Amniotic epithelial cell (primary cell): ENCODE measurements at places on chromosomes 1 and 21.

DNA sequence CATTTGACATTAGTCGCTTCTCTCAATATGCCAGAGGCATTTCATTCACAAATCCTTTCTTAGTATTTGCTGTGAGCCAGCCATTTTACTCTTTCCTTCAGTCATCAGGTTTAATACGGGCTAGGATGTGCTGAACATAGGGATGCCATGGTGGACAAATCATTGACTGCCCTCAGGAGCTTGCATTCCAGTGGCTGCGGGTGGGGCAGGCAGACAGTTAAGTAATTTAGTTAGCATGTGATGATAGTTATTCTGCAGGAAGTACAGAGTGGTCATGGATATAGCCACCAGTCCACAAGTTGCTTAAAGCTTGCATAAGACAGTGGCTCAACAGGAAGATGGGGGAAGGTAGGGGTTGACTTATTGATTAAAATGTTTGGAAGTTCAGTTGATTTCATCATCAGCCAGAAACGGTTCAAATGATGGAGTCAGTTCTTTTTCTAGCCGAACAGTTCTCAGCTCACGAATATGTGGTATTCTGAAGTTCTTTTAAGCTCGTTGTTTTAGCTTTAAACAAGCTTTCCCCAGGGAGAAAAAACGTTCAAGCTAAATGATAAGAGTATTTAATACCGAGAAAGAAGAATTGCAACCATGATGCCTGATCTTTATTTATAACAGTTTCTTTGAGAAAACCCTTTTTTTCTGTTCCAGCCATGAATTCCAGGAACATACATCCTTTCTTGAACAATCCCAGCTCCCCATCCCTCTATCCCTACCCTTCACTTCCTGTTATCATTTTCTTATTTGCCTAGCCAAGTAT, 1.4 kb downstream of the SLC22A15 start:
- DNase-seq, result peak; percentile 84

DNA sequence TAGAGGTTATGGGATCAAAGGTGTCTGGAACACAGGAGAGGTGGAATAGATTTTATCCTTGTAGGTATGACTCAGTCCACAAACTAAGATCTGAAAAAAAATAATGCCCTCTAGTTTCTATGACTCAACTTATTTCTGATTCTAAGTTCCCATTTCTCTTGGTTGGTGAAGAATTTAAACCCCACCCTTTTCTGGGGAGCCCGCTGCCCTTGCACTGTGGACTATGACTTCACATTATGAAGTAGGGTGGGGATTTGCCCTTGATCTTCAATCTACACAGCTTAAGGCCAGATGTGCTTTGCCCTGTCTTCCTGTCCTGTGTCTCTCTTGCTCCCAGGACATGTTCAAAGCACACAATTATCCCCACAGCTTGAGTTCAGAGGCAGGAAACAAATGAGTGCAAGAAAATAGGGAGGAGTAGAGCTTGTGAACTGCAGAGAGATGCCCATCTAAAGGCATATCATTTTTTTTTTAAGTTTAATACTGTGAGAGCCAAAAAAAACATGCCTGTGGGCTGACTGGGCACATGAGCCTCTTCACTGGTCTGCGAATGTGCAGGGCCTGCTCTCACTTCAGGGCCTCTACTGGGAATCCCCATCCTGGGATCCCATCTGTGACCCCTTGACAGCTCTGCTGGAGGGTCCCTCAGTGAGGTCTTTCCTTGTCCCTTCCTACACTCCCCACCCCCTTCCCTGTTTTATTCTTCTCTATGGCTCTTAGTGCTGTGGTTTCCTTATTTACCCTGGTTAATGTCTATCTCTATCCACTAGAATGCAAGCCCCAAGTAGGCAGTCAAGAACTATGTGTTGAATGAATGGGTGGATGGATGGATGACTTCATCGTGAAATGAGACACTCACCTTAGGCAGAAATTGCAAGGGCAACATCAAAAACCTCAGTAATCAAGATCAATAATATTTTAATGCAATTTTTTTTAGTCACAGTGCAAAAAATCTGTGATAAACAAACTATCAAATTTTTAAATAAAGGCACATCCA, 61.5 kb downstream of the CD58 start:
- peak; percentile 64 for DNase-seq

- peak; percentile 73 for DNase-seq
Observed at GRCh38 chr1:187491082-187491720, 662.5 kb downstream of the PLA2G4A start.

GRCh38 chr1:151847867-151848596, 5.5 kb downstream of the THEM5 start:
- DNase-seq, result no peak

DNA sequence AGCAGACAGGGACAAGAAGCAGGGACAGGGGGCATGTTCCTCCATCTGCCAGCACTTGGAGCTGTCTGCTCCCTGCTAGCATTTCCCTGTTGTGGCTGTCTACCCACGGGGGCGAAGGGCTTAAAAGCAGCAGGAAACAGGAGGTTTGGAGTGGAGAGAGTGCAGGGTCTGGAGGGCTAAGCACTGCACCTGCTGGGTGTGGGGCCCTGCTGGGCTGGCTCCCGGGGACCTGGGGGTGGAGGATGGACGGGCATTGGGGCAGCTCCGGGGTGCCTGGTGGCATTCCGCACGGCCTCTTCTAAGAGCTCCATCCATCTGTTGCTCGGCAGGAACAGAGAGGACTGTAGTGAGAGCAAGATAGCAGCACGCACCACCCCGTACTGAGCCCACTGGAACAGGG, 21.2 kb downstream of the LRRC71 start:
- DNase-seq, result no peak

GRCh38 chr1:221795380-221795779, 53.5 kb upstream of the DUSP10 start:
- DNase-seq, result no peak

- DNase-seq, result no peak
Observed at GRCh38 chr1:71657891-71658679, 577.2 kb upstream of the ZRANB2 start.

DNA sequence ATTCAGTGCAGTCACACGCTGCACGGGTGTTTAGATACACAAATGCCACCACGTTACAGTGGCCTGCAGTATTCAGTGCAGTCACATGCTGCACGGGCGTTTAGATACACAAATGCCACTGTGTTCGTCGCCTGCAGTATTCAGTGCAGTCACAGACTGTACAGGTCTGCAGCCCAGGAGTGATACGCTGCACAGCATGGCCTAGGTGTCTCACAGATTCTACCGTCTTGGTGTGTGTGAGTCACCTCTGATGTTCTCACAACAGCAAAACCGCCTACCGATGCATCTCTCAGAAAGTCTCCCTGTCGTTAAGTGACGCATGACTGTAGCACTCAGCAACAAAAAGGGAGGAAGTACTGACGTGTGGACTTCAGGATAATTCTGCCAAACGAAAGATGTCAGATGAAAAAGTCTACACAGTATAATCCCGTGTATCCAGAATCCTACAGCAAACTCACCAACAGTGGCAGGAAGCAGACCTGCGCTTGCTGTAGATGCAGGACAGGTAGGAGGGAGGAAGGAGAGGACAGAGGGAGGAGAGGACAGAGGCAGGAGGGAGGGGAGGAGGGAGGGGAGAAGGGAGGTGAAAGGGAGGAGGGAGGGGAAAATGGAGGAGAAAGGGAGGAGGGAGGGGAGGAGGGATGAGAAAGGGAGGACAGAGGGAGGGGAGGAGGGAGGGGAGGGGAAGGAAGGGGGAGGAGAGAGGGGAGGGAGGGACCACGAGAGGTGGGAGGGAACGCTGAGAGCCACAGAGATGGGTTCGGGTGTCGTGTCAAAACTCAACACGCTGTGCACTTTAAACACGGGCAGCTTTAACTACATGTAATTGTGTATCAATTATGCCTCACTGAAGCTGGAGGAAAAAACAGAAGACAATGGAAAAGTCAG, 36.3 kb upstream of the PCBP3 start:
- DNase-seq, result peak; percentile 44

GRCh38 chr1:114152508-114153260, 985 bp downstream of the SYT6 start:
- peak; percentile 40 for DNase-seq

GRCh38 chr1:40755067-40755466, 28.5 kb upstream of the KCNQ4 start:
- peak; percentile 56 for DNase-seq

- DNase-seq, result no peak
Observed at GRCh38 chr1:62800281-62800680, 16.3 kb downstream of the ATG4C start.

DNA sequence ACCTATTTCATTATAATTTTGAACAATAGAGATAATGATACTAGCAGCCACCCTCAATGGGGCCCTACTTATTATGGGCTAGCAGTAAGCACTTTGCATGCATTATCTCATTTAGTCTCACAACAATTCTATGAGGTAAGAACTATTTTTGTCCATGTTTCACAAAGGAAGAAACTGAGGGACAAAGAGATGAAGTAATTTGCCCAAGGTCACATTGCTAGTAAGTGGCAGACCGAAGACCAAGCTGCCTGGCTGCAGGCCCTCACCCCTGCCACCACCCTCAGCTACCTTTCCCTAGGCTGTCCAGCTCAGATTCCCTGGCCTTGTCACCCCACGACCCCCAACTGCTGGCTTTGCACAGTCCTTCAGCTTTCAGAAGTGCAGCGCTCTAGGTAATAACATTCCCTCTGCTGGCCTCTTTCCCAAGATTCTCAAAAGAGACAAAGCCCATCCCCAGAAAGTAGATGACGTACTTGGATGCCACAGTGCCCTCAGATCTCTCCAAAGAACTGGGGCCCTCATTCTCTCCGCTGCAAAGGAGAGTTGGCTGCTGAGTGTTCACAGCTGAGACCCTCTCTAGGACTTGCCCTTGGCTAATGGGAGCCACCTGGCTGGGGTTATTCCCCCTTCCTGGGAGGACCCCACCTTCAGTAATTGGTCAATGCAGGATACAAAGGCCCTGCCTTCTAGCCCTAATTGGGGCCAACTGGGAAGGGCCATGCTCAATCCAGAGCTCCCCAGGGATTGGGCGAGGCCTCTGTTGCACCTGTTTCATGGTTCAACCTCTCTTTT, 39.5 kb downstream of the IRF2BP2 start:
- no peak for DNase-seq

DNA sequence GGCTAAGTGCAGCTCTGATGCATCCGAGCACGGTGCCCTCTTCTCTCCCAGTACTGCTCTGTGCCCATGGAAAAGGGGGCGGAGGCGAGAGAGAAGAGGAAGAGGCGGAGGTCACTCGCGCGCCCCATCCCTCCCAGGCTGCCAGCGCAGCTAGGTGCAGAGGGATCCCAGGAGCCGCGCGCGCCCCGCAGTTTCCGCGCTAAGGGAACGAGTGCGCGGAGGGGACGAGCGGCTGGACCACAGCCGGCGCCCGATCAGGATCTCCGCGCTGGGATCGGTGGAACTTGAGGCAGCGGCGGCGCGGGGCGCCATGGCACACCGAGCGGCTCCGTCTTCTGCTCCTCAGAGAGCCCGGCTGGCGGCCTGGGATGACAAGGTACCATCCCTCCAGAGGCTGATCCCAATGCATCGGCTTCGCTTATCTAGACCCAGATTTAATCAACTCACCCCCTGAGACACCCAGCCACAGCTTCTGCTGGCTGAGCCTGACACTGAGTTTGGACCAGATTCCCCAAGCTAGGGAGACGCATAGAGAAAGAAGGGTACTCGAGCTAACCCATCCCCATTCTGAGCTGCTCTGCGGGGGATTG, at the start of gene PTGFR:
PTGFR (plus strand) TSS at position 114 of the 590 bp plus-strand sequence. CDS start 1,770 bp downstream, outside the sequence.
- peak; percentile 19 for DNase-seq

DNA sequence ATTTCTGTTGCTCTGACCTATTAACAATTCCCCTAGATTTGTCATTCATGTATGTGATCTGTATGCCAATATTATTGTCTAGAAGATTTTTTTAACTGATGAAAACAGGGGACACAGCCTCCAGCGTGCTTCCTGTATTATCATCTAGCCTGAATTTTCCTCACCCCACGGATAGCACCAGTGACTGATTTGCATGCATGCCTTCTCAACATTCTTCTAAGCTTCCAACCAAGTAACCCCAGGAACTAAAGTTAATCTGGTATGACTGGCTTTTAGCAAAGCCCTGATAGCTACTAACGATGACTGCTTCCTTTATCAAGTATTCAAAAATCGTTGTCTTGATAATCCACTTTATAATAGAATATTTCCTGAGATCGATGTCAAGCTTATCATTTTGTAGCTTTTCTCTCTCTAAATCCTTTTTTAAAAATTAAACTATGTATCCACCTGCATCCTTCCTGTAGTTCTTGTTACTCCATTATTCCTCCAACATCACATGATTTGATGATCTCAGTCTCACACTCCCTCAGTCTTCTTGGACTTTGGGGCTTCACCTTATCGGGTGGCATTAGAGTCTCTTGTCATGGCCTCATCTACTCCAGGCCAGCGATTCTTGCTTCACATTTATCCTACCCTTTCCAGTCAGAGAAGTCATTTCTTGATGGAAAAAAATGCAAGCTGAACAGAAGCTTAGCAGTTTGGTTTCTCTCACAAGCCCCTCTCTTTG, 19.0 kb downstream of the BCAR3 start:
- DNase-seq, result peak; percentile 73

DNA sequence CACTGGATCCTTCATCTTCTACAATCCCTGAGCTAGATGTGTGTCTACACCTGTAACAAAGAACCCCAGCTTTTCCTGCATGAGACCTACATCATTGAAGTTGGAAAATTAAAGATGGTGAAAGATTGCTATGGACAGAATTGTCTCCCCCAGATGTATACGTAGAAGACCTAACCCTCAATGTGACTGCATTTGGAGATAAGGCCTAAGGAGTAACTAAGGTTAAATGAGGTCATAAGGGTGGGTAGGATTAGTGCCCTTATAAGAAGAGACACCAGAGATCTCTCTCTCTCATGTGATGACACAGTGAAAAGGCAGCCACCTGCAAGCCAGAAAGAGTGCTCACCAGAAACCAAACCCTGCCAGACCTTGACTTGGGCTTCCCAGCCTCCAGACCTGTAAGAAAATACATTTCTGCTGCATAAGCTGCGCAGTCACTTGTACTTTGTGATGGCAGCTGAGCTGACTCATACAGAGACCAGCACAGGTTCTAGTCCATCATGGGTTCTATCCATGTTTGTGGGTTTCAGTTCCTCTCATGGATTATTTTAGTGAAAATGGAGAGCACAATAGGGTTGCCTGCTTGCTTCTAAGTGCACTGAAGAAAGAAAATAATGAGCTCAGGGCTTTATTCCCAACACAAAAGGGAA, 180.8 kb downstream of the TPR start:
- no peak for DNase-seq

DNA sequence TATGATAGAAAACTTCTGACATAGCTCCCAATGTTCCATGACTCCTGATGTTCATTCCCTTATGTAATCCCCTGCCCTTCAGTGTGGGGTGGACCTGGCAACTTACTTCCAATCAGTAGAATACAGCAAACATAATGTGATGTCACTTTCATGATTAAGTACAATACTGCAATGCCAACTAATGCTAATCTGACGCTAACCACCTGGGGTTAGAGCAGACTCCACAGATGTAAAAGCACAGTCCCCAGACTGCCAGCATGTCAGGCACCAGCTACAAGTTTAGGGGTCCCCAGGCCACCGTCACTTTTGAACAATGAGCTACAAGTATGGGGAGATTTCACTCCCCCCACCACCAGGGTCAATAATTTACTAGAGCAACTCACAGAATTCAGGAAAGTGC, 32.3 kb upstream of the FBXO28 start:
- no peak for DNase-seq
